ENCODE measurements at places on chromosomes 16 and 17.

DNA sequence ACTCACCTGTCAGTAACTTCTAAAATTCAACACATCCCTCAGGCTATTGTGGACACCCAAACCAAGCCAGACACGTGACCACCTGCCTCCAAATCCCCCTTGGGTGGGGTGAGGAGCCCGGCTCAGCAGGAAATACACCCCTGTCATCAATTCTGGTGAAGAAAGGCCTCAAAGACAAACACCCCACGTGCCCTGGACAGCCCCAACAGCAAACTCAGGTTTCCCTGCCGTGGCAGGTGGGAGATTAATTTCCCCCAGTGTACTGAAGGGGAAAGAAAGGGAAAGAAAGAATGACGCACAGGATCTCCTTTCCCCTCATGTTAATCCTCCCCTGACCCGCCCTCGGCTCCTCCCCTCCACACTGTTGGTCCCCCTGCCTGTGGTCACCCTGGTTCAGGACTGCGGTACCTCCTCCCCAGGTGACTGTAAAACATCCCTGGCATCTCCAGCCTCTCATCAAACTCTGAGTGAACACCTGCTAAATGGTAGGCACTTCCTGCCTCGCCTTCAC lies 98.3 kb downstream of the ZNF423 start:
- DNase-seq: no peak

DNA sequence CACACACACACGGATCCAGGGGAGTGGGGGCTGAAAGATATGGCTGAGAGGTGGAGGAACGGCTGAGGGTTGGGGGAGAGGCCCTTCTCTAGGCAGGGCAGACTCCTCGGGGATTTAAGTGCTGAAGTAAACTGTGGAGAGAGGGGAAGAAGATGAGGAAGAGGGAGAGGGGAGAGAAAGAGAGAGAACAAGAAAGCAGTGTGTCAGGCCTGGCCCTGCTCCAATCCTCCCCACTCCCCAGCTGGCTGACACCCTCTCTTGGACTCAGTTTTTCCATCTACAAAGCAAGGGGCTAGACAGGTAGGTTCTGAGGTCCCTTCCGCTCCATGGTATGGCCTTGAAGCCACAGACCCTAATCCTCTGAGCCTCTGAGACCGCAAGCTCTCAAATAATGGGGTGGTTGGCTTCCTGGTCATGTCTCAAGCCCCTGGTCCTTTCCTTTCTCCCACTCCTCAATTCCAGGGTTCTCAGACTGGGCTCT lies 2.0 kb downstream of the VAMP2 start:
- DNase-seq: no peak

DNA sequence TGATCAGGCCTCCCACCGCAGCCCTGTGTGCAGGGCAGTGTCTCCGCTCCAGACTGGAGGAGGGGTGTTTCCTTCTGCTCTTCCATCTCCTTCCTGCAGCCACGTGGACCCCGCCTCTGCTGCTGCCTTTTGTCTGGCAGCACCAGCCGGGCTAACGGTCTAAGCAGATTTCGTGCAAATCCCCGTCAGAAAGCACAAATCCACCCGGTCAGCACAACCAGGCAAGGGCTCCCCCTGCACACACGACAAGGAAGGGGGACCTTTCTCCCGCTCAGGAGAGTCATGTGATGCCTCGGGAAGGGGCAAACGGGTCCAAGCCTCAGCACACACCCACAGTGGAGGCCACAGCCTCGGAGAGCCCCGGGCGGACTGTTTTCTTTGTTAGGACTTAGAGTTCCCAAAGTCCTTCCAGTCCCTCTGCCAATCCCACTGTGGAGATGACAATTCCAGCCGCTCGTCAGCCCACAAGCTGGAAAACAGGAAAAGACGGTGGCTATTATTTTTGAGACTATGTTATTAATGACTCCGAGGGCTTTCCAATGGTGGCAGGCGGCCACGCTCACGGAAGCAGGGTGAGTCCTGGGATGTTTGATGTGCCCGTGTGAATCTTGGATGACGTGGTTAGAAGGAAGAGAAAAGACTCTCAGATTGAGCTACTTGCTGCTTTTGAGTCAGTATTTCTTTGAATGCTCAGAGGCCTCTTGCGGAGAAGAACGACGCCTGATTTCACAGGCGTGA lies 22.5 kb upstream of the MEAK7 start:
- peak; percentile 77 for DNase-seq

GRCh38 chr17:78329263-78330059 lies 30.4 kb downstream of the SOCS3 start:
- peak; percentile 97 for DNase-seq

GRCh38 chr16:57358086-57358420 lies 530 bp upstream of the CCL22 start:
- no peak for DNase-seq

- DNase-seq: no peak
These were observed 10.9 kb downstream of the OGFOD1 start for GRCh38 chr16:56462064-56462796.

- DNase-seq: no peak
These were observed 33.9 kb downstream of the ANKRD11 start for GRCh38 chr16:89456419-89456959.

DNA sequence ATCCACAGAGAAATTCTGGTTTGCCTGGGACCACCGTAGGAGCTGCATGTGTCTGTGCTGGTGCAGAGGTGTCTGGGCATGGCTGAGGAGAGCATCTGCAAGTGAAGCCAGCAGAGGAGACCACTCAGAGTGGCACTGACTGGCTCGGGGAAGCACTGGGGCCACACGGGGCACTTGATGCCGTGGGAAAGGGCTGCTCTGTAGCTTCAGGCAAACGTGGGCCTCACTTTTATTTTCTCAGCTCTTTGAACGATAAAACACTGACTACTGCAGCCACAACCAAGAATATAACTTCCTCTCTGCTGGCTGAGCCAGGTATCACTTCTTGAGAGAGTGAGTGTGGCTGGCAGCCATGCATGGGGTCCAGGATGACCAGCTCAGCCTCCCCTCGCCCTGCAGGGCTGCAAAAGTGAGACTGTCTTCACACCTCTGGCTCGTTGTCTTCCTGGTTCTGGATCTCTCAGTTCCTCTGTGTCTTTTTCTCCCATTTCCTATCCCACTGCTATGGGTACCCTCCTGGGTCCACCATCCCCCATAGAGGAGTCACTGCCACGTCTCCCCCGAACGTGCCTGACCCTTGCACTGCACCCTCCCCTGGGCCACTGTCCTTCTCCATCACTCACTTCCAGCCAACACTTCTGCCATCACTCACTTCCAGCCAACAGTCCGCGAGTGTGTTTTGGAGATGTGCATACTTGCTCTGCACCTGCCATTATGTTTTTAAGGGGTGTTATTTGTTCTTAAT lies 201.4 kb upstream of the CHMP6 start:
- DNase-seq: peak; percentile 26

GRCh38 chr17:76791053-76791980 lies 53.4 kb downstream of the MFSD11 start:
- DNase-seq: peak; percentile 90

DNA sequence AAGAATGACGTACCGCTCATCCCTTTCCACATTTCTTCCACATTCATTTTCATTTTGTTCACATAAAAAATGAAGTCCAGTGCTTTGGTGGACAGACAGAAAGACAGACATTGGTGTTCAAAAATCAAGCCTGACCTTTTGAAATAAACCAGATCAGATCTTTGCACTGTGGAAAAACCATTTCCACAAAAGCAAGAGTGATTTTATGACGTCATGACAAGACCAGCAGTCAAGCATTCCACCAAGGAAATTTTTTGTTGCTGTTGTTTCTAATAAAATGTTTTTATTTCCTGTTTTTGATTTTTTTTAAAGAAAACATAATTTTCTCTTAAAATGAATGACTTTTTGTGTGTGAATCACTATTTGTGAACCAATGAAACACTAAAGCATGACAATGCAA lies 350.0 kb downstream of the KCNJ2 start:
- no peak for DNase-seq

DNA sequence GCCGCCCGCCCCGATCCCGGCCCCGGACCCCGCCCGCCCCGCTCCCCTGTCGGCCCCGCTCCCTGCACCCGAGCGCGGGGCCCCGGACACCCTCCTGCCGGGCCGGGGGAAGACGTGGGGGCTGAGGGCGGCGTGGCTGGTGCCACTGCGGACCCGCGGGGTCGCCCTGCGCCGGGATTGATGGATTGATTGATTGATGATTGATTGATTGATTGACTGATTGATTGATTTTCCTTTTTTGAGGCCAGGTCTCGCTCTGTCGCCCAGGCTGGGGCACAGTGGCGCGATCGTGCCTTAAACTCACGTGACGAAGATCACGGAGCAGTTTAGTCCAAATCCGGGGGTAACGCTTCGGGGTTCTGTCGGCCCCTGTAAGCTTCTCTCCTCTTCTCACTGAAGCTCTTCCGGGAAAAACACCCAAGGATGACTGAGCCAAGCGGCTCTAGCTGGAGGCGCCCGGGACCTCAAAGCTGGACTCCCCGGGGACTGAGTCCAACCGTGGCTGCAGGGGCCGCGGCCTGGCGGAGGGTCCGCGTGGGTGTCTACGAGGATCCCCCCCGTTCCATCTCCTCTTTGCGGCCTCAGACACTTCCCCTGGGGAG lies 40.2 kb upstream of the BHLHA9 start:
- DNase-seq: no peak

GRCh38 chr17:6554342-6554741 lies 2.0 kb downstream of the PITPNM3 start:
- no peak for DNase-seq

Measured in M059J (cell line).